ENCODE measurements at places on chromosomes 6 and 20.

DNA sequence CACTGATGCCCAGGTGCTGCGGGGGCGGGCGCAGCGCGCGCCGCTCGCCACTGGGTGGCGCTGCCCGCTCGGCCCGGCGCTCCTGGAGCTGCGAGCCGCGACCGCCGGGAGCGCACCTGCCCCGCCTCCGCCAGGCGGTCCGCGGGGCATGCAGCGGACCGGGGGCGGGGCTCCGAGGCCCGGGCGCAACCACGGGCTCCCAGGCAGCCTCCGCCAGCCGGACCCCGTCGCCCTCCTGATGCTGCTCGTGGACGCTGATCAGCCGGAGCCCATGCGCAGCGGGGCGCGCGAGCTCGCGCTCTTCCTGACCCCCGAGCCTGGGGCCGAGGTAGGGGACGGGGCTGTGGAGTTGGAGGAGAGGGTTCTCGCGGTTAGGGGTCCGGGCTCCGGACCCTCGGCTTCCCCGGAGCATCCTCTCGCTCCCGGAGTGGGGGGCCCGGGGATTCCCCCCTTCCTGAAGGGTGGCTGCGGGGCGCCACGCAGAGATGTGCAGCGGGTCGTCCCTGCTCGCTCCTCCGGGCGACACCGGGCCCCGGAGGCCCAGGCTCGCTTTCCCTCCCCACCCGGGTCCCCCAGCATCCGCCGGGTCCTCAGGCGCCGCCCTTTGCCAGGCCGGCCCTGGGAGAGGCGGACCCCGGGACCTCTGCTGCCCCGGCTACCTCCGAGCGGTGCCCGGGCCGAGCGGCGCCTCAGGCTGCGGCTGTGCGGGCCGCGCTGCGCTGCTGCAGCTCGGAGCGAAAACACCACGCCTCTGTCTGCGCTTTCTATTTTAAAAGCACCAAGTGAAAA lies at the start of gene BCAS4:
TSS of gene BCAS4 (plus strand) at position 216 of the 789 bp plus-strand sequence. CDS start at position 239, 23 bp downstream.
- DNase-seq: peak; percentile 86

DNA sequence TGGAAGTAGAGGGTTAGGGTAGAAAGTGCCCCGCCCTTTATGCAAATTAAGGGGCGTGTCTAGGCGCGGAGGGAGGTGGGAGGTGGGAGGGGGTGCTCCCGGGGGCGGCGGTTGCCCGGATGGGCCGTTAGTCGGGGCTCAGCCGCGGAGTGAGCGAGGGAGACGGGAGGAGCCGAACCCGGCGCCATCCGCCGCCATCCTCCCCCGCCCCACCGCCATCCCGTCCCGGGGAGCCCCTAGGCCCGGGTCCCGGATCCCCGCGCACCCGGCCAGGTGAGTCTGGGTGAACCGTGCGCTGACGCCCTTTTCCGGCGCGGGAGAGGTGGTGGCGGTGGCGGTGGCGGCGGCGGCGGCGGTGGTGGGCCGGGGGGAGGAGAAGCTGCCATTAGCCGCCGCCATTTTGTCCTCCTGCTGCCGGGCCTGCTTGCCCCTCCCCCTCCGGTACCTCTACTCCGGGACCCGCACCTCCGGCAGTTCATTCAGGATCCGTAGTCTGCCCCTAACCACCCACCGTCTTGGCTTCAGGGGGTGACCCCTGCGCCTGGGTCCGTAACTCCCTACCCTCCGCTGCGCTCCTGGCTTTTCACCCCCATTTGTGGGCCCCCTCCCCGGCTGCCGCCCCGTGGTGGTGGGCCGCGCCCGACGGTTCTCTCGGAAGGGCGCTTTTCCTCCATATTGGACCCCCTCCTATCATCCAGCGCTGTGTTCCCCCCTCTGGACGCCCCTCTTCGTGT lies at the start of gene PRRC2A:
TSS of gene PRRC2A (plus strand) at position 130 of the 734 bp plus-strand sequence. CDS start 2,075 bp downstream, outside the sequence.
- peak; percentile 96 for DNase-seq

- no peak for DNase-seq
Observed at GRCh38 chr6:93727447-93727846, 308.1 kb upstream of the EPHA7 start.

- DNase-seq: no peak
Observed at GRCh38 chr20:52167232-52167840, 24.2 kb downstream of the ZFP64 start.

DNA sequence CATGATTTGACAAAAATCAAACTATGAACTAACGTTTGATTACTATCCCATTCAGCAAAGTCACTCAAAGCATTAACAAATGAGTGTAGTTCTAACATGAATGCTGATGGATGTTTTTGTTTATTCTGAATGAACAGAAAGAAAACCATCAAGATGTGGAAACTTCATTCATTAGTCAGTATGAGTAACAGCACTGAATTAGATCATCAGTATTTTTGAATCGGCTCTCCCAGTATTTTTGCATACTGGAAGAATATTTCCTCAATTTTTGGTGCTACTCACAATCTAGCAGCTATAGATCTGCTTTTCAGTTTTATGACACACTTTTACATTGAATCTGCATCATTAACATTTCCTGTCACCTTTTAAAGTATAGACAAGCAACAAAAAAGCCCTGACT lies 63.8 kb upstream of the CD83 start:
- DNase-seq: no peak

GRCh38 chr6:134176264-134176975 lies 124.0 kb upstream of the SLC2A12 start:
- peak; percentile 63 for DNase-seq

DNA sequence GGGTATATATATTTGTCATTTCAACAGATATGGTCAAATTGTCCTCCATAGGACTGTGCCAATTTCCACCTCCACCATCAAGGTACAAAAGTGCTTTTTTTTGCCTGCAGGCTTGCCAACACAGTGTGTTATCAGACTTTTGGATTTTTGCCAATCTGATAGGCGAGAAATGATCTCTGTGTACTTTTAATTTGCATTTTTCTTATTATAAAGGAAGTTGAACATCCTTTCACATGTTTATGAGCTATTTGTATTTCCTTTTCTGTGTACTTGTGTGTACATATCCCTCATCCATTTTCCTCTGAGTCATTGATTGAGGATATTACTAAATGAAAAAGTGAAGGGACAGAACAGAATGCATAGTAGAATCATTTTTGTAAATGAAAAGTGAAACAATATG lies 39.0 kb upstream of the PTPN1 start:
- no peak for DNase-seq

DNA sequence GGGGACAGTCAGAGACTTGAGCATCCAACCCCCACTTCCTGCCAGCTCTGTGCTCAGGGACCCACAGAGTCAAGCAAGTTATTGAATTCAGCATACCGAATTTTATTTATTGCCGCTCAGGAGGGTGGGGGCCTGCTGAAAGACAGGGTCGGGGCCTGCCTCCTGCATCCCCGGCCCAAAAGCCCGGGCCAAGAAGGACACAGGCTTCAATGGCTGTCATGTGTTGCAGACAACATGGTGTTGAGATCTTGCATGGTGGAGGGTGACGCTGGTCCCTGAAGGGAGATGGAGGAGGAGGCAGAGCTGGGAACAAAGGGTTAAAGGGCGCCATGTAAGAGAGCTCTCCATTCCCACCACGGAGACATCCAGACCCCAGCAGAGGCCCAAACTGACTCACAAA lies 698 bp downstream of the SFTA2 start:
- no peak for DNase-seq

DNA sequence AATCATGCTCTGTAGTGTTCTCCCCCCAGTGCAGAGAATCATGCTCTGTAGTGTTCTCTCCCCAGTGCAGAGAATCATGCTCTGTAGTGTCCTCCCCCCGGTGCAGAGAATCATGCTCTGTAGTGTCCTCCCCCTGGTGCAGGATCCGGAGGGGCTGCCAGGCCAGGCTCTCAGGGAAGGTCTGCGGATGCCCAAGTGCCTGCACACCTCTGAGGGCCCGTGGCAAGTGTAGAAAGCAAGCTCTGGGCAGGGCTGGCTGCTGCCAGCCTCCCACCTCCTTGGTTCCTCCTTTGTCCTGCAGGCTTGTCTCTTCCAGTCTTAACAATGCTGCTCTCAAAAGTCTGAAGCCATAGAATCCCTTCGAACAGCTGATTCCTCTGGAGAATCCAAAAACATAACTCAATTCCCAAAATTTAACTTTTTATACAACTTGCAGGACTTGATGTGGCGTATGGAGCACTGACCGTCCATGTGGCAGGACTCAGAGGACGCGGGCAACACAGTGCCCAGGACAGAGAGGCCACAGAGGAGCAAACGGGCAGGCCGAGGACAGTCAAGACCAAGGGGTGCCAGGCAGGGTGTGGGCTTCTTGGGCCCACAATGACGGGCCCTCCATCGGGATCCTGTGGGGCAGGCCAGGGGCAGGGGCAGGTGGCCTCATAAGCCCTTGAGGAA lies 44.6 kb upstream of the BHLHE23 start:
- no peak for DNase-seq

DNA sequence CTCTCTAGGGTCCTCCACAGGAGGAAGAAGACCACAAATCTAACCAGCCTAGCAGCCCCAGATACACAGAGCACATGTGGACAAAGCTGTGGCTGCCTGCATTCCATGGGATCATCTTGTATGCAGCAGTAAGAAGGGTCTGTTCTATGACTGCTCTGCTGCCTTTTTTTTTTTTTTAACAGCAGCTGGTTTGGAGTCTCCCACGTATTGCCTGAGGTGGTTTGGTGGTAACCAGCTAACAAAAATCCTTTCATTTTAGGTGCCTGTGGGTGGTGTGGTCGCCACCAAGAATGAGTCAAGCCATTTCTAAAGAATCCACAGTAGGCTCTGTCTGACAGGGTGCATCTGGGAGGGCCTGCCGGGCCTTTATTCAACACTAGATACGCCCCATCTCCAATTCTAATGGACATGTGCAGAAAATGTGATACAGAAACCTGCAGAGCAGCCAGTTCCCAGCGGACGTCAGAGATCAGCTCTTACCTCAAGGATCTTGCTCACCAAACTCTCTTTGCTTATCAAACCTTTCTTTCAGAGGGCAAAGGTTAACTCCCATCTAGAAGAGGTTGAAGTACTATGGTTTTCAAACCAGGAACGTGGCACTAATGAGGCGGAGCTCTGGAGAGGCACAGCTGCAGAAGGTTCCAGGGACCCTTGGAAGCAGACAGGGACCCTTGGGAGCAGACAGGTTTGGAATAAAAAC lies 32.0 kb downstream of the GNAS-AS1 start:
- no peak for DNase-seq

DNA sequence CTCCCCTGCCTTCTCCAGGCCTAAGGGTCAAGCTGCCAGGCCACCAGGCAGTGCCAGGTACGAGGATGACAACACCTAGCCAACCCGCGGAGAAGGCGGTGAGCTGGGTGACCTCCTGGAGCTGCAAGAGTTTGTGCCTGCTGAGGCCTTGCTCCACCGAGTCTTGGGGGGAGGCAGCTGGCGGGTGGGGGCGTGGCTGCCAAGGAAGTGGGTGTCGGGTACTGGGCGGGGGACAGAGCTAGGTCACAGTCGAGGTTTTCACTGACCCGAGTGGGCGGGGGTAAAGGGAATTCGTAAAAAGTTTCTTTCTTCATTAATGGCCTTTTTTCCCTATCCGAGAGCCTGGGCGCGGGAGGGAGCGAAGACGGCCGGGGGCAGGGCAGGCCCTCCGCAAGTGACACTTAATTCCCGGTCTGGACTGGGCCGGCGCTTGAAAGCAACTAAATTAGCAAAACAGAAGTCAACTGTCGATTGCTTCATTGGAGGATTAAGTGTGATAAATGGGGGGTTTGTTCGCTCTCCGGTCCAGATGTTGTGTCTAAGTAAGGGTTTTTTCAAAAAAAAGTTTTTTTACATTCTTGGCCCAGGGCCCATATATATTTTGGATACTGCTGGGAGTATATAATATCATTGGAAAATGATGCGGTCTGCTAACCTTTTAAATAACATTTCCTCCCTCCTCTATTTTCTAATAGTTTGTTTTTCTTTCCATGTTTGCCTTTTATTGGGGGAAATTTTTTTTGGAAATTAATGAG lies 43.1 kb upstream of the FOXP4 start:
- peak; percentile 52 for DNase-seq

GRCh38 chr6:124008000-124008987 lies 204.6 kb downstream of the NKAIN2 start:
- no peak for DNase-seq

DNA sequence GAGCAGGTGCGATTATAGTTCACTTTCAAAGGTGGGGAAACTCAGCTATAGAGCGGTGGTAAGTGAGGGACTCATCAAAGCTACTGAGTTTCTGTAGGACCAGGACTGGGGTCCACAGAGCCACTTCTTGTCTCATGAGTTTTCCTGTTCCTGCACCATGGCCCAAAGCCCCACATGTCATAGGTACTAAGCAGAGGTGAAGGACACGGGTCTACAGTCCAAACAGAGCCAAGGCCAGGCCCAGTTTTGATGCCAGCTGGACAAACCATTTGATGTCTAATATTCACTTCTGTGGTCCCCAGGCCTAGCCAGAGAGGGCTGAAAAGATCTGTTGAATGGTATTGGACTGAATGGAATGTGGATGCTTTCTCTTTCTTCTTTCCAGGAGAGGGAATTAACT lies 11.0 kb downstream of the BPIFB6 start:
- DNase-seq: no peak

DNA sequence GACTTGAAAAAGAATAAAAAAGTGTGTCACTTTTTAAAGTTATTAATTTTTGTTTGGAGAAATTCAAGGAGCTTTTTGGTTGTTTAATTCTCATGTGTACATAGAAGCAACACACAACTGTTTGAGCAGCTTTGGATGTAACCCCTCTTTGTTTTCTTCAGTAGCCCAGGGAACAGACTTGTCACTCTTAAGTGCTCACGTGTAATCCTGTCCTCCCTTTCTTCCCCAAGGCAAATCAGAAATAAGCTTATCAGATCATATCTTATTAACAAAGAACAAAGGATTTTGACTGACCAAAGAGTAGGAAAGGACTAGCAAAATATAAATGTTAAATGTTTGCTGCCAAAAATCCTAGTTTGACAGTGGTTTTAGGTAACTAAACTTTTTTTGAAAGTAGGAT lies 7.3 kb upstream of the FLRT3 start:
- no peak for DNase-seq

DNA sequence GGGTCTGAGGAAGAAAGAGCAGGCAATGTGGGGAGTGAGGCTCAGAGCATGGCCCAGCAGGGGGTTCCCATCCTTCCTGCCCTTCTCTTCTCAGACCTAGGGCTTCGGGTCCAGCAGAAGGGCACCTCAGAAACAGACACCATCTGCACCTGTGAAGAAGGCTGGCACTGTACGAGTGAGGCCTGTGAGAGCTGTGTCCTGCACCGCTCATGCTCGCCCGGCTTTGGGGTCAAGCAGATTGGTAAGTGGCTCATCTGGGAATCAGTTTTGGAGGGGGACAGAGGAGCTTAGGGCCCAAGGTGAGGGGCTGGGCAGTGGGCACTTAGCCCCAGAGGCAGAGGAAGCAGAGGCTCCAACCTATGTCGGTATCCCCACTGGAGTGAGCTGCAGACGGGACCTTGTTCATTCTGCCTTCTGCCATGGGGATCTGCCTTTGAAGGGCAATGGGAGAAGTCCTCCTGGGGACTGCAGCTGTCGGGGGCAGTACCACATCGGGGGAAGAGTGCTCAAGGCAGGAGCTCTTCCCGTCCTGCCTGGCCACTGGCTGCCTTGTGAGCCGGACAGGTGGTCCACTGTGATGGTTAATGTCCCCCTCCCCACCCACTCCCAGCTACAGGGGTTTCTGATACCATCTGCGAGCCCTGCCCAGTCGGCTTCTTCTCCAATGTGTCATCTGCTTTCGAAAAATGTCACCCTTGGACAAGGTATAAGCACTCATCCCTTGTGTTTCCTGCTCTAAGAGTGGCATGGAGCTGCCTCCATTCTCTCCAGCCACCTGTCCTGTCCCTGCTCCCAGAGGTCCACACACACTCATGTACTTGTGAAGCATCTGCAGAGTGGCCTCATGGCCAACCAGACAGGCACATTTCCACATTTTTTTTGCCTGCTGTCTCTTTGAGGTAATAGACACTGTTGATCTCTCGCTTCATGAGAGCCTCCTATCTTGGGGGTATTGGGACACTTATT lies 4.7 kb downstream of the CD40 start:
- no peak for DNase-seq
